ENCODE measurements at places on chromosomes 11 and 22. TPM values are rescaled to one million over a fixed set of nuclear protein-coding genes. Genes with fewer than 3 reads are reported as not detected.

GRCh38 chr11:126484266-126484665 lies 128.8 kb downstream of the ST3GAL4 start:
- H3K36me3 ChIP-seq: no peaks in the 10 kb centered on the region
- H3K4me1 ChIP-seq: peaks cover 9% of the 10 kb centered on the region
- DNase-seq: no peak
- H3K27ac ChIP-seq: no peak overlapping the region

DNA sequence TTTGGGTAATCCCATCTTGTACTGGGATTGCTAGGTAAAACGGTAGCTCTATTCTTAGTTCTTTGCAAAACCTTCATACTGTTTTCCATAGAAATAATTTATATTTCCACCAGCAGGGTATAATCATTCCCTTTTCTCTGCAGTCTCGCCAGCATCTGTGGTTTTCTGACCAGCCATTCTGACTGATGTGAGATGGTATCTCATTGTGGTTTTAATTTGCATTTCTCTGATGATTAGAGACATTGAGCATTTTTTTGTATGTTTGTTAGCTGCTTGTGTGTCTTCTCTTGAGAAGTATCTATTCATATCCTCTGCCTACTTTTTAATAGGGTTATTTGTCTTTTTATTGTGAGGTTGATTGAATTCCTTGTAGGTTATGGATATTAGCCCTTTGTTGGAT lies 220.9 kb downstream of the PGR start:
- no peak overlapping the region for H3K27ac ChIP-seq
- H3K36me3 ChIP-seq: no peaks in the 10 kb centered on the region
- H3K27me3 ChIP-seq: no peaks in the 10 kb centered on the region
- no peak for DNase-seq
- no peak overlapping the region for H3K4me3 ChIP-seq

GRCh38 chr22:46966846-46967245 lies 204.4 kb downstream of the TBC1D22A start:
- H3K36me3 ChIP-seq: peaks cover 2% of the 10 kb centered on the region
- no peak for DNase-seq
- H3K4me3 ChIP-seq: no peak overlapping the region

- no peak overlapping the region for H3K27ac ChIP-seq
- H3K36me3 ChIP-seq: no peaks in the 10 kb centered on the region
- no peak overlapping the region for H3K4me3 ChIP-seq
- no peak for DNase-seq
These were observed 727.1 kb downstream of the METTL15 start for GRCh38 chr11:28835317-28835716.

The HTR3A gene
- not detected for total RNA-seq

- peaks cover 4% of the 10 kb centered on the region for H3K36me3 ChIP-seq
- no peak overlapping the region for H3K4me3 ChIP-seq
- no peaks in the 10 kb centered on the region for H3K27me3 ChIP-seq
- DNase-seq: no peak
These were observed 91.2 kb upstream of the BID start for GRCh38 chr22:17865183-17866055.

DNA sequence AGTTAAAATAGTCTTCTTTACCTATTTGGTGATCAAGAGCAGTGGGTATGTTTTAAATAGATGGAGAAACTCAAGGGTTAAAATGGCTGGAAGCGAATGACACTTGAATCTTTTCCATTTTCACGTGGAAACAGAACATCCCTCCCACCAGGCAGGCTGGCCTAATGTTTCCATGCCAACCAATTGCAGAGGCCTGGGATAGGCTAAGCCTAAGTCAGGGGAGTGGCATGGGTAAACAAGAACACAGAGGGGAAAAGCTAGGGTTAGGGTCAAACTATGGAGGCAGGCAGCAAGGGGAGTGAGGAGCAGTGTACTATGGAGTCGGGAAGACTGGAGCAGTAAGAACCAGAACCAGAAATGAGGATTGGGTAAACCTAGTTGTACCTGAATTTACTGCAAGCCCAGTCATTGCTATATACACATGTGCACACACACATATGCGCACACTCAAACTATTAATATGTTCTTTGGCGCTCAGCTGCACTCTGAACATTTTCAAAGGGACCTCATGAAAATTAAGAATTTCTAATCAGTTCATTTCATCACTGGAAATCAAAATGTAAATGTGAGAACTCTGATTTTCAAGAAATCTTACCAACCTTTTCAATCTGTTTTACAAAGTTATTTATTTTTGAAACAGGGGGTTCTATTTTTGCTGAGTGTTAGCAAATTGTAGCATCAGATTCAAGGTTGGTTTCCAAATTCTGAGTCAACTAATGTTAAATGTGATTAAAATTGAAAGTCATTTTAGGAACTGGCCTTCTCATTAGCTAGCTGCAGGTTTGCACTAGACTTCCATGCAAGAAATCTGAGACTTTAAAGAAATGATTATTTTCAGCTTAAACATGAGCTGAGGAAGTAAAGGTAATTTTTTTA lies 327.0 kb upstream of the CCDC90B start:
- H3K4me3 ChIP-seq: no peak overlapping the region
- no peak overlapping the region for H3K27ac ChIP-seq
- no peak for DNase-seq
- no peaks in the 10 kb centered on the region for H3K27me3 ChIP-seq
- H3K36me3 ChIP-seq: no peaks in the 10 kb centered on the region

- DNase-seq: peak; percentile 76
- peak overlapping the region; percentile 87 for H3K4me3 ChIP-seq
- peaks cover 94% of the 10 kb centered on the region for H3K36me3 ChIP-seq
- H3K27me3 ChIP-seq: no peaks in the 10 kb centered on the region
- H3K27ac ChIP-seq: peak overlapping the region; percentile 96
These were observed 6.3 kb downstream of the CD44 start for GRCh38 chr11:35145271-35145670.

- DNase-seq: no peak
- H3K27ac ChIP-seq: peak overlapping the region; percentile 63
- peaks cover 4% of the 10 kb centered on the region for H3K27me3 ChIP-seq
- peaks cover 2% of the 10 kb centered on the region for H3K36me3 ChIP-seq
- peak overlapping the region; percentile 24 for H3K4me3 ChIP-seq
These were observed 672 bp downstream of the RTL6 start for GRCh38 chr22:44497218-44497904.

- DNase-seq: peak; percentile 74
- H3K27ac ChIP-seq: no peak within 1 kb of the TSS
- H3K36me3 ChIP-seq: no peaks in the 10 kb centered on the region
These were observed at the start of gene MPPED2 for GRCh38 chr11:30586251-30587144. TSS of gene MPPED2 (minus strand) at chr11:30586353. CDS start at chr11:30580373, 5,980 bp downstream.

The TEAD1 gene
- 0.66 TPM for total RNA-seq

DNA sequence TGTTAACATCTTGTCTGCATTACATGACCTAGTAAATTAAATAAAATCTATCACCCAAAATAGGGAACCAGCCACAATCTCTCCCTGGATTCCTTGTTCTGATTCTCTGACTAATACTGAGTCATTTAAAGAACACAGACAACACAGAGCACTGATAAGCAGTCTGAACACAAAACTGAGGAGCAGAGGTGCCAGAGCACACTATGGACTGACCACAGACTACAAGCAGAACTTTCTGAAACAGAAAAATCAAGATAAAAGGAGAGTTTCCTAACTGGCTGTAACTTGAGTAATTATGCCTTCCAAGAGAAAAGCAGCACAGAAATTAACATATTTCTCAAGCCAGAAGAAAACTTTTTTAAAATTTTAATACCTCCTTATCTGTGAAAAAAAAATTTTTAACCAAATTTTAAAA lies 128.8 kb downstream of the SGSM3 start:
- H3K27me3 ChIP-seq: no peaks in the 10 kb centered on the region
- H3K4me1 ChIP-seq: peaks cover 16% of the 10 kb centered on the region
- H3K4me3 ChIP-seq: no peak overlapping the region
- no peak for DNase-seq
- peak overlapping the region; percentile 54 for H3K27ac ChIP-seq

DNA sequence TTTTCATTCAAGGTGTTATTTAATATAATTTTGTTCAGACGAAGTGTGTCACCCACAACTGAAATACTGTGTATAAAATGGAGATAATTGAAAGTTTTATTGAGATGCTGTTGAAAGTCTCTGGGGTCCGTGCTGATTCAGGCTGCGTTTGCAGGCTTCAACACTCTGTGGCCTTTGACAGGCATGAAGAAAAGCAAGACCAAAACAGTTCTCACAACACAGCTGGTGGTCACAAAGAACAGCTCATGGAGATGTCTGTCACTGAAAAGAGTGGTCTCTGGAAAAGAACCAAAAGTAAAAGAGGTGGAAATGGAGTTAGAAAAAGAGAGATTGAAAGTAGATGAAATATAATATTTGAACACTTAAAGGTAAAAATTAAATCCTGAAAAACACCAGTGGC lies 9.8 kb upstream of the MPPED2 start:
- H3K4me3 ChIP-seq: no peak overlapping the region
- H3K27me3 ChIP-seq: no peaks in the 10 kb centered on the region
- DNase-seq: no peak

The C11orf65 gene
- total RNA-seq: 0.30 TPM

DNA sequence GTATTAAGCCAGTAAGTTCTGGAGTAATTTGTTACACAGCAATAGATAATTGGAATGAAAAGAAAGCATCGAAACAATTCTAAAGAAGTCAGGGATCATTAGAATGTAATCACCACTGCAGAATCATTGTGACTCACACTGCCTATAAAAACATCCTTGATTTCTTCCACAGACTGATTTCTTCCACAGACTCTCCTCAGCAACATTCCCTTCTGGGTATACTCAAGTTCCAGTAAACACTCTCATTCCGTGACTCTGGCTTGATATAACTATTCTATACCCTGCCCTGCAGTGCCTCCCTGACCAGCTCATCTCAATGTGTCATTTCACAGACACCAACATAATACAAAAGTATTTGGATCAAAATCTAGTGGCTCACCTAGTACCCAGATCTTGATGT lies 120.5 kb downstream of the BBOX1 start:
- no peak overlapping the region for H3K4me3 ChIP-seq
- H3K27me3 ChIP-seq: no peaks in the 10 kb centered on the region
- no peaks in the 10 kb centered on the region for H3K4me1 ChIP-seq
- no peaks in the 10 kb centered on the region for H3K36me3 ChIP-seq
- H3K27ac ChIP-seq: no peak overlapping the region

DNA sequence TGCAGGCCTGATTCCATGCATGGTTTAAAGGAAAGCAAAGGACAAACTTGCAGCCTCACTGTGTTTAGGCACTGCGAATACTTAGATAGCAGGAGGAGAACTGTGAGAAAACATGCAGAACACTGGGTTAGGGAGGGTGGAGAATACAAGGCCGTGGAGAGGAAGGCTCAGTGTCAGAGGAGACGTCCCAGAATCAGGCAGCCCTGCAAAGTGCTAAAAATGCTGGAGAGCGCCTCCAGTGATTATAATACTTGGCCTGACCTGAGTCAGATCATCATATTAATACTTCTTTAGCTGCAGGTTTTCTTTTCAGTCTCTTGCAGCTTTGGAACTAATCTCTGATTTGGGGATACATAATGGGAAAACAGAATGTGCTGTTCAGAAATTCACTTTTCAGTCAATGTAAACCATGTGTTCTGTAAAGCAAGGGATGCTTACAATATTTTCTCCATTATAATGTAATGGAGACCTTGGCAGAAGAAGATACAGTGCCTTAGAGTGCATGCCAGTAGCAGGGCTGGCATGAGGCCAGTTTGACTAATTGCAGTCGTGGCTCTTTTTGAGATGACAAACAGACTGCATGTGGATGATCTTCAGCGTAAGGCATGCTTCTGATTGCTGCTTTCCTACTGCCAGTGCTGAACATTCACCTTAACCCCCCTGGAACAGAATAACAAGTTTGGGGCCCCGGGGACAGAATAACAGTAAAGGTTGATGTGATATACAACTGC lies 16.8 kb downstream of the EXT2 start:
- no peak for DNase-seq
- H3K4me1 ChIP-seq: peaks cover 11% of the 10 kb centered on the region
- H3K27me3 ChIP-seq: no peaks in the 10 kb centered on the region
- H3K27ac ChIP-seq: no peak overlapping the region
- H3K36me3 ChIP-seq: peaks cover 32% of the 10 kb centered on the region
- no peak overlapping the region for H3K4me3 ChIP-seq

DNA sequence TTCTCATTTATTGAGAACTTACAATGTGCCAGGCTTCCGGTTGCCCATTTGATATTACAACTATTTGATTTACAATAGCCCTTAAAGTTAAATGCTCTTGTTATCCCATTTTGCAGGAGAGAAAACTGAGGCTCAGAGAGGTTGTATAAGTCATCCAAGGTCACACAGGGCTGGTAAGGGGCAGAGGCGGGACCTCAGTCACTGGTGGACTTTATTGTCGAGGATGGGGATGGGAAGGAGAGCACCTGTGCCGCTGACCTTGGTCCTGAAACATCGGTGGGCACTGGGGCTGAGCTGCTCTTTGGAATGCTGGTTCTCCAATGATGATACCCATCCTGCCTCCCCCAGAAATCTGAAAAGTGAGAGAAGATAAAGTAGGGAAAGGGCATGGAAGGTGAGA lies 265.4 kb downstream of the MIAT start:
- no peaks in the 10 kb centered on the region for H3K27me3 ChIP-seq
- H3K4me1 ChIP-seq: no peaks in the 10 kb centered on the region
- H3K27ac ChIP-seq: no peak overlapping the region
- no peak overlapping the region for H3K4me3 ChIP-seq

The BCO2 gene
- total RNA-seq: 1.1 TPM

The SPDYC gene
- total RNA-seq: not detected

DNA sequence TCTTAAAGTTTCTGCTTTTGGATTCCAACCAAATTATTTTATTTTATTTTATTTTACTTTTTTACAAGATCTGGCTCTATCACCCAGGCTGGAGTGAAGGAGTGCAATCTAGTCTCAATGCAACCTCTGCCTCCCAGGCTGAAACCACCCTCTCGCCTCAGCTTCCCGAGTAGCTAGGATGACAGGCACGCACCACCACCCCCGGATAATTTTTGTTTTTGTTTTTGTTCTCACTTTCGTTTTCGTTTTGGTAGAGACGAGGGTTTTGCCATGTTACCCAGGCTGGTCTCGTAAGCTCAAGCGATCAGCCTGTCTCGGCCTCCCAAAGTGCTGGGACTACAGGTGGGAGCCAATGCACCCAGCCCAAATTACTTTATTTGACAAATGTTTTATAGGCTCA lies 219.8 kb downstream of the ETS1 start:
- DNase-seq: peak; percentile 67
- no peak overlapping the region for H3K27ac ChIP-seq
- H3K36me3 ChIP-seq: no peaks in the 10 kb centered on the region
- peaks cover 2% of the 10 kb centered on the region for H3K27me3 ChIP-seq

DNA sequence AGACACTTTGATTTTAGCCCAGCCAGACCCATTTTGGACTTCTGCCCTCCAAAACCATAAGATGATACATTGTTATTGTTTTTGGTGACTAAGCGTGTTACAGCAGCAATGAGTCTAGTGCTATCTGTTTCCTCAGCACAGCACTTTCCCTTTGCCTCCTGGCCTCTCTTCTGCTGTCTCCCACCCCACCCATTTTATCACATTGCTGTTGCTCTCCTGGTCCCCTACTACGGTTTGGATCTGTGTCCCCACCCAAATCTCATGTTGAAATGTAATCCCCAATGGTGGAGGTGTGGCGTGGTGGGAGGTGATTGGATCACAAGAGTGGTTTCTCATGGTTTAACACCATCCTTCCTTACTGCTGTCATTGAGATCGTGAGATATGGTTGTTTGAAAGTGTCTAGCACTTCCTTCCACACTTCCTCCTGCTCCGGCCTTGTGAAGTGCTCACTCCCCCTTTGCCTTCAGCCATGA lies 59.8 kb upstream of the CD82 start:
- H3K27ac ChIP-seq: no peak overlapping the region
- H3K36me3 ChIP-seq: no peaks in the 10 kb centered on the region
- H3K4me3 ChIP-seq: no peak overlapping the region
- H3K4me1 ChIP-seq: no peaks in the 10 kb centered on the region
- DNase-seq: no peak
- peaks cover 14% of the 10 kb centered on the region for H3K27me3 ChIP-seq

The OR5P2 gene
- total RNA-seq: not detected
